ENCODE measurements at places on chromosomes 5 and 9.

- no peak for DNase-seq
Measured at GRCh38 chr5:16600946-16601345, 15.9 kb downstream of the RETREG1 start.

DNA sequence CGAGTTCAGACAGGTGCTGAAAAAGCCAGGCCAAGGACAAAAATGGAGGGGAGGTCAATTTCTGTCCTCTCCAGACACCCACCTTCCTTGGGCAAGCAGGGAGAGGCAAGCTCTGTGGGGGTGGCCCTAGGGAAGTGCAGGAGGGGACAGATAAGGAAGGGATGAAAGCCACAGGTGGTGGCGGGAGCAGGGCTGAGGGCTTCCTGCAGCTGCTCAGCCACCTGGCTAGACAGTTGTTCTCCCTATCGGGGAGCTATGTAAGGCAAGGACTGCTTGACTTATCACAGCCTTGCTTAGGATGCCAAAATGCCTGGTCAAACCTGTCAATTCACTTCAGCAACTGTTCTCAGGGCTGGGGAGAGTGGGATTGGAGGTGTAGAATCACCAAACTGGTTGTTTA is 266.1 kb downstream of the ZSWIM6 start:
- no peak for DNase-seq

GRCh38 chr5:165310031-165310430 is 1804.6 kb downstream of the MAT2B start:
- no peak for DNase-seq

DNA sequence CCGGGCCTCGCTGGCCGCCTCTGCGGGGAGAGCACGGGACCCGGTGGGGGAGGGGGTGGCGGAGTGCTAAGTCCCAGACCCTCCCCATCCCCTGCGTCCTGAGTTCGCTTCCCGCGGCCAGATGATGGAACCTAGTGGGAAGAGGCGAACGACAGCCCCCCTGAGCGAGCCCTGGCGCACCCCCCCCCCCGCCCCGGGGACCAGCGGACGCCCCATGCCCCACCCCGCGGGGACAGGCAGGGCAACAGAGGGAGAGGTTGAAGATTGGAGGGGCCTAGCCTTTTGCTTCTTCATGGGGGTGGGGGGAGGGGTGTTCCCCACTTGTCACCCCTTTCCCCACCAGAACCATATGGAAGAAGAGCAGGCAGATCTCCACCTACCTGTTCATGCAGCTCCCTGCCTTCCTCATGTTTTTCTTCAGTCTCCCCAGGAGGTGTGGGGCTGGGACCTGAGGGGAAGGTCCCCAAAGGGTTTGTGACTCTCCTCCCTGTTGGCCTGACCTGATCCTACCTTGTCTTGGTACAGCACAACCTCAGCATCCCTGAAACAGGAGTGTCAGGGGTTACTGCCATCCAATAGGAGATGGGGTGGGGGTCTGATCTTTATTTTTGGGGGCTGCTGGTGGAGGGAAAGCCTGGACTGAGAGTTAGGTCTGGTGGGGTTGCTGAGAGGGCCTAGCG is 485 bp downstream of the FAM53C start:
- no peak for DNase-seq

GRCh38 chr5:158560170-158560569 is 539.5 kb downstream of the EBF1 start:
- no peak for DNase-seq

- no peak for DNase-seq
Measured at GRCh38 chr9:124309667-124310084, 51.9 kb downstream of the NEK6 start.

GRCh38 chr9:27198190-27198589 is 89.2 kb downstream of the TEK start:
- no peak for DNase-seq

DNA sequence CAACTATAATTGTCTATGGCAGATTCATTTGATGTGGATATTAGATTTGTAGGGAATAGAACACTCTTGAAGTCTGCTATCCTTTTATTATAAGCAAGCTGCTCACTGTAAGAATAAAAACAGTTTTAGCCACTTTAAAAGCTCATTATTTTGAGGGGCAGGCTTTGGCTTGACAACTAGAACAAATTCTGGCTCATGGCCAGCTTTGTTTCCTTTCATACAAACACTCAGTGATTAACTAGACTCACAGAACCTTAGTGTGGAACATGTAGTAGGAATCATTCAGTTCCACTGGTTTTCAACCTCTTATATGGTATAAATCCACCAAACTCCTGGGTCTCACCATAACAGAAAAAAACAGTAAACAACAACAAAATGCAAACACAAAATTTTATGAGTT is 27.4 kb upstream of the CEP120 start:
- no peak for DNase-seq

GRCh38 chr9:81391457-81391825 is 297.9 kb downstream of the TLE1 start:
- DNase-seq: no peak

DNA sequence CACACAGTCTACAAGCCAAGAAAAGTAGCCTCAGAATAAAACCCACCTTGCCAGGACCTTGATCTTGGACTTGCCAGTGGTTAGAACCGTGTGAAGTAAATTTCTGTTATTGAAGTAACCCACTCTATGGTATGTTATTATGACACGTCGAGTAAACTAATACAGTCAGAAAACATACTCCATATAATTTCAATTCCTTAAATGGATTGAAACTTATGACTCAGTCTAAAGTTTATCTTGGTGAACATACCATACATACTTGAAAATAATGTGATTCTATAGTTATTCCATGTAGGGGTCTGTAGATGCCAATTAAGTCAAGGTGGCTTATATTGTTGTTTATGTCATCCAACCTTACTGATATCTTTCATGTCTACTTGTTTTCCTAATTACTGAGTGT is 950.7 kb downstream of the TLE4 start:
- no peak for DNase-seq

- DNase-seq: no peak
Measured at GRCh38 chr5:176817841-176818377, 7.5 kb downstream of the UNC5A start.

DNA sequence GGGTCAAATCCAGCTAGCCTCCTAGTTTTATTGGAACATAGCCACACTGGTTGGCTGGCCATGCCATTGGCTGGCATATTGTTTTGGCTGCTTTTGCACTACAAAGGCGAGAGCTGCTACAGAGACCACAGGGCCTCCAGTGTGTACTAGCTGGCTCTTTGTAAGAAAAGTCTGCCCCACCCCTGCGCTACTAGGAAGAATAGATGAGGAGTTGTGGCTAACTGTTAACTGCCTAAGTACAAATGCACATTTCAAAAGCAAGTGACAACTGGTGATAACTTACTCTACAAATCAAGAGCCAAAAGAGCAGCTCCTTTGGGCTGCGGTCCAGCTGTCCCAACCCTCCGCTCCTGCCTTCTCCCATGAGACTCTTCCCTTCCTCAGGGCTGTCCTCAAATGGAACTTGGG is 63.9 kb downstream of the SERINC5 start:
- DNase-seq: peak; percentile 76

GRCh38 chr5:16597946-16598694 is 18.7 kb downstream of the RETREG1 start:
- no peak for DNase-seq

- no peak for DNase-seq
Measured at GRCh38 chr5:97729938-97730337, 546.9 kb upstream of the RIOK2 start.

DNA sequence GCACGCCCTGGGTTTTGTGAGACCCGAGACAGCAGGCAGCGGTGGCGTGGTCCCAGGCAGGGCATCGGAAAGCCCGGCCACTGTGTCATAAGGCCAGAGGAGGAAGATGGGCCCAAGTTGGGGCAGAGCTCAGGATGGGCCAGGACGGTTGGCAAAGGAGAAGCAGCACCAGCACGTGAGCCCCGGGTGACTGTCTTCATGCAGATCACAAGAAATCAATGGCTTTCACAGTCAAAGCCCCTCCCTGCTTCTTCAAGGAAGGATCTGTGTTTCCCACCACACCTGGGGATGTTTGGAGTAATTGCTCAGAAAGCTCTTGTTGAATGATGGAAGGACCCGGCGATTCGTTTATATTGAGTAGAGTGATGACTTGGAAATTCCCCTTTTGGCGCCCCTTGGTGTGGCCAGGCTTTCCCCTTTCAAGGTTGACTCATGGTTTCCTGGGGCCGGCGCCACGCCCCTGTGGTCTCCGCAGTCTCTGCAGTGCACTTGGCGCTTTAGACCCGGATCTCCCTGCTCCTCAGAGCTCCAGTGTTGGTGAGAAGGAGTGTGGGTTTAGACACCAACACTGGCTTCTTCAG is 52.1 kb downstream of the IL31RA start:
- DNase-seq: peak; percentile 75

DNA sequence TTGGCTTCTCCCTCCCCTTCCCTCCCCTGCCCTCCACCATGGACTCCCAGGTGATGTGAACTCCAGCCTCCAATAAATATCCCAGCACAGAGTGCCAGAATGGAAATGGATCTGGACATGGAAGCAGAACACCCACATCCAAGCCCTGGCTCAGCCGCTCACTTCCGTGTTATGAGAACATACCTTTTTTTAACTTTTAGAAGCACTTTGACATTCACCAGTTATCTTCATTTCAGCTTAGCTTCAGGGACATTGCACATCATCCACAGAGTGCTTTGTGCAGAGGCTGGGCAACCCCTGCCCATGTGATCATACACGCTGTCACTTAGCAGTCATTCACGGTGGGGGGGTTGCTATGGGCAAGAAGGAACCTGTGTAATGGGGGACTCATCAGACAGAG is 9.1 kb downstream of the AFAP1L1 start:
- DNase-seq: no peak

GRCh38 chr9:81479573-81479972 is 209.8 kb downstream of the TLE1 start:
- DNase-seq: no peak

- no peak for DNase-seq
Measured at GRCh38 chr5:77006124-77006523, 24.1 kb upstream of the AGGF1 start.

- no peak for DNase-seq
Measured at GRCh38 chr9:36189976-36190375, 745 bp upstream of the CLTA start.

DNA sequence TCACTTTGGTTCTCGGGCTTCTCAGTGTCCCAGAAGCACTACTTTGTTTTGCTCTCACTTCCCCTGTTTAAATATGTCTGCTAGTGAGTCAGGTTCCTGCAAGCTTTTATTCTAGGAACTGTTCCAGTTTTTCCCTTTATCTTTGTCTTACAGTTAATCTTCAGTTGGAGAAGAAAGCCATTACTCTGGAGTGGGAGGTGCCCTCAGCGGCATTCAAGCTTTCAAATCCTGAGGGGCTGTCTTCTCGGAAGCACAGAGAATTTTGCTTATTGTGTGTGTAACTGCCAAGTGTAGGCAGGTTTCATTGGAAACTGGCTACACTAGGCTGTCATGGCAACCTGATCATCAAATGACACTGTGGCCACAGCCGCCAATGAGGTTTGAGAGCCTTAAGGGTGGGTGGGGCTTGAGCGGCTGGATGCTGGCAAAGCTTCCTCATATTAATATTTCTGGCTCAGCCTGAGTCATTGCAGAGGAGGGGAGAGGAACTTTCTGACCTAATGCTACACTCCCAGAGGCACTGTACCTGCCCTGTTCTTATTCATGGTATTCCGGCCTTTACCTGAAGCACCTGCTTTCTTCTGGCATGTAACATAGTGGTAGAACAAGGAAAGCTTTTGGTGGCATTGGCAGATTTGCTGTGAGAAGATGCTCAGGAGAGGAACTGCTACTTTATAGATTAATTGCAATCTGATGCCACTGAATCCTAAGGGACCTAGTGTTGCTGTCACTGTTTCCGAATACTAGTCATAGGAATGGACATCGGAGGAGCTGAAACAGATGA is 26.3 kb downstream of the SLC25A25 start:
- DNase-seq: peak; percentile 81

- no peak for DNase-seq
Measured at GRCh38 chr9:120561709-120562108, 18.3 kb downstream of the CDK5RAP2 start.

GRCh38 chr5:88836195-88836838 is 46.7 kb downstream of the MEF2C start:
- no peak for DNase-seq

- DNase-seq: no peak
Measured at GRCh38 chr5:13508559-13508958, 435.9 kb downstream of the DNAH5 start.

DNA sequence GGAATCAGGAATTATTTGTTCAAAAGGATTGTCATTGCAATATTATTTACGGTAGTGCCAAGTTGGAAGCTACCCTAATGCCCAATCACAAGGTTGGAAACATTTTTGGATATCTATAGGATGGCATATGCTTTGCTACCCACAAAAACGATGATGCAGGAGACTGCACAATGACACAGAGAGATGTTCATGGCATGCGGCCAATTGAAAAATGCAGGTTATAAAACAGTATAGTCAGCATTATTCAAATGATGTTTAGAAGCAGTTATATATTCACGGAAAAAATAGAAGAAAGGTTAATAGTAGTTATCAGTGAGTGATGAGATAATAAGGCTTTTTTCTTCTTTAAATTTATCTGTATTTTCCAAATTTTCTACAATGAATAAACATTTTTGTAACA is 5.9 kb upstream of the ACSL6 start:
- peak; percentile 17 for DNase-seq

Measured in CD4-positive, alpha-beta T cell treated with Interleukin-2 at 100 ng/mL for 4 hours (primary cell).